ENCODE measurements at places on chromosomes 6 and 20. TPM values are rescaled to one million over a fixed set of nuclear protein-coding genes. Genes with fewer than 3 reads are reported as not detected.

DNA sequence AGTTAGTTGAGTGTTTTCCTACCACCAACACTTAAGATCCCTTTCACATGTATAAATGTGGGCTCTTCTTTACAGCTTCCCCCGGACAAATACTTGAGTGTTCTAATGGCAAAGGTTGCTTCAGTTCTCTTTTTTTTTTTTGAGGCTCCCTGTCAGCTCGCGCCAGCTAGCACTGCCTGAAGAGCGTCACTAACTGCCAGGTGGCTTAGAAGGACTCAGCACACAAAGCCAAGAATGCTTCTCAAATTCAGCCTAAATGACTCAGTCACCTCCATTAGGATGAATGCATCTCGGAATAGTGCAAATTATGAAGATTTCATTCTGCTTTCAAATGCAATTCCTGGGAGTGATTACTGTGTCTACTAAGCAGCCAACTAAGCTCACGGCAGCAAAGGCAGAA is 150.7 kb upstream of the BTBD3 start:
- H3K4me1 ChIP-seq: peaks cover 35% of the 10 kb centered on the region
- H3K27ac ChIP-seq: 0 out of 2 replicates have a peak overlapping the region, but pooled peaks have one; percentile 18
- DNase-seq: no peak

DNA sequence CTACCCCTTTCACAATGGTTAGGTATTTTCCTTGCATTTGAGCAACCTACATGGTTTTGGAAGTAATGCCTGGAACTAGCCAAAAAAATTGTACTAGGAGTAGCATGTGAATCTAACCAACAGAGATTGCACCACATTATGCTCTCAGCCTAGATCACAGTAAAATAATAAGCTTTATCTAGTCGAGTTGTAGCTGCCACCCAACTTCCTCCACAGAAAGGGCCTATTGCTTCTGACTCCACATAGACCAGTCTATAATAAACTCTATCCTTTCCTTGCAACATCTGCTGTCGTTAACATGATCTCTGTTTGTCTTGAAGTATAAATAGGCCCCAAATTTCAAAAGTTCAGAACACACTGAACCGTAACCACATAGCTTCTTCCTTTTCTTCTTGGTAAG is 375.5 kb downstream of the PKHD1 start:
- peaks cover 4% of the 10 kb centered on the region for H3K4me1 ChIP-seq
- no peak for DNase-seq
- no peaks in the 10 kb centered on the region for H3K36me3 ChIP-seq
- no peaks in the 10 kb centered on the region for H3K27me3 ChIP-seq

Gene BTNL2
- not detected for total RNA-seq

Gene TRIM31
- total RNA-seq: 0.11 TPM

Gene PHACTR1
- total RNA-seq: 15.5 TPM

Data from WTC11 (cell line).